ENCODE measurements at places on chromosomes 5 and 9.

DNA sequence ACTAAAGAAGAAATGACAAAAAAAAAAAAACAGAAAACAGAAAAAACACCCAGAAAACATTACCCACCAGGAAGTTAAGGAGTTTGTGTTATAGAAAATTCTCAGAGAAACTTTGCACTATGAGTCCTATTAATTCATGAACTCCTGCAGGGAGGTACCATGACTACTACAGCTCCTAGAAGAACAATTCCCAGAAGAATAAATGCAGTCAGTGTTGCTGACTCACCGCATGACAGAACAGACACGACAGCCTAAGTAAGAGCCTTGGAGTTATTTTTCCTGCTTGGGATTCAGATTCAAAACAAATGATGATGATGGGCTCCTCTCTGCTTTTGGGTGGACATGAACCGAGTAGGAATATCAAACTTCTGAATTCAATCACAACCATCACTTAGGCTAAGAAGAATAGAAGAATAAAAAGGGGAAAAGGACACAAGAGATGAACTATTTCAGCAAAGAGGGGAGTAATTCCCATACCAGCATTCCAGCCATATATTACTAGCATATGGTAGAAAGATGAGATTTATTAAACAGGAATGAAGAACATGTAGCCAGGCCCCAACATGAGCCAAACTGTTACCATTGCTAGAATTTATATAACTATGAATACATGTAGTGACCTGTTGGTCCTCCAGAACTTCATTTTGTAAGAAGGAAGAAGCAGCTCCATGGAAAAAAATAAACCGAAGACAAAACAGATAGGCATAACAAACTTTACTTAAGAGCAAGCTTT, 209.6 kb upstream of the PDE4D start:
- DNase-seq: no peak

DNA sequence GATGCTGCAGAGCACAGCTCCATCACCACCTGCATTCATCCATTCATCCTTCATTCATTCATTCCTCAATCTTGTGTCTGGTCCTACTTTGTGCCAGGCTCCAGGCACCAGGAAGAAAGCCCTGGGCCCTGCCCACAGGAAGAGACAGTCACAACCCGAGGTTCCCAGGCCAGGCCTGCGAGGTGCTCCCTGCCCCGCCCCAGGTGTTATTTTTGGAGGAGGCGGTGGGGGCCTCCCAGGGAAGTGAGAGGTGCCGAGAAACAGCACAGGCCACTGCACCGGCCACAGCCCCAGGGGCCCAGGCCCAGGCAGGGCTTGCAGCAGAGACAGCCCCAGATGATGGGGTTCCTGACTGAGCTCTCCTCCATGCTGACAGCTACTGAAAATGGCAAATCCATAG, 33.4 kb downstream of the VAV2 start:
- no peak for DNase-seq

DNA sequence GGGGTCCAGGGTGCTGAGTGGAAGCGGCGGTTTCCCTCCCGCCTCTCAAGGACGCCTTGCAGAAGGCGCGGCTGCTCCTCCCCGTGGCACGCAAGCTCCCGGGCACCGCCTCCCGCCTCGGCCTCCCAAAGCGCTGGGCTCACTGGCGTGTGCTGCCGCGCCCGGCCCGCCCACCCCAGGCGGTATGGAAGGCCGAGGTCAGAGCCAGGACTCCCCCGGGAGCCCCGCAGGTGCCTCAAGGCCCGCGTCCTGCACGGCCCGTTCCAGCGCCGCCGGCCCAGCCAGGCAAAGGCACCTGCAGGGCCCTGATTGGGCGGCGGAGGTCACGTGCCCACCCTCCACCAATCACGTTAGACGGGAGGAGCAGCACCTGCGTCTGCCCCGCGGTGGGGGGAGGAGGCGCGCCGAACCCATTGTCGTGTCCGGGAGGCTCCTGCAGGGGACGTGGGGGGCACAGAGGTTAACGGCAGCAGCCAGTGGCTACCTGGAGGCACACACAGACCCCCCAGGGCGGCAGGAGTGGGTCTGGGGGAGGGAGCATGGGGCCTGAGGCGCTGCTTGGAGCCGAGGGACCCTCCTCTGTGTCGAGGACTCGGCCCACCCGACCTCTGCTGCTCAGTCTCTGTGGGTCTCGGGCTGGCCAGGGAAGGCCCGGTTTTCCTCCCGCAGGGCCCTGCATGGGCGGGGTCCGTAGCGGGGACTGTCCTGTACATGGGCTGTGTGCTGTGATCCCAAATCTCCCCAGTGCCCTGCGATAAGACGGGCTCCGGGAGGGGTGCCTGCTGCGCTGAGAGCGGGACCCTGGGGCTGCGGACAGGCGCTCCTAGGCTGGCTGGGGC, 2.0 kb upstream of the LCN12 start:
- peak; percentile 99 for DNase-seq

GRCh38 chr5:41176952-41177351, 36.4 kb downstream of the C6 start:
- DNase-seq: no peak

GRCh38 chr5:156893517-156893916, 43.4 kb downstream of the PPP1R2B start:
- peak; percentile 35 for DNase-seq

DNA sequence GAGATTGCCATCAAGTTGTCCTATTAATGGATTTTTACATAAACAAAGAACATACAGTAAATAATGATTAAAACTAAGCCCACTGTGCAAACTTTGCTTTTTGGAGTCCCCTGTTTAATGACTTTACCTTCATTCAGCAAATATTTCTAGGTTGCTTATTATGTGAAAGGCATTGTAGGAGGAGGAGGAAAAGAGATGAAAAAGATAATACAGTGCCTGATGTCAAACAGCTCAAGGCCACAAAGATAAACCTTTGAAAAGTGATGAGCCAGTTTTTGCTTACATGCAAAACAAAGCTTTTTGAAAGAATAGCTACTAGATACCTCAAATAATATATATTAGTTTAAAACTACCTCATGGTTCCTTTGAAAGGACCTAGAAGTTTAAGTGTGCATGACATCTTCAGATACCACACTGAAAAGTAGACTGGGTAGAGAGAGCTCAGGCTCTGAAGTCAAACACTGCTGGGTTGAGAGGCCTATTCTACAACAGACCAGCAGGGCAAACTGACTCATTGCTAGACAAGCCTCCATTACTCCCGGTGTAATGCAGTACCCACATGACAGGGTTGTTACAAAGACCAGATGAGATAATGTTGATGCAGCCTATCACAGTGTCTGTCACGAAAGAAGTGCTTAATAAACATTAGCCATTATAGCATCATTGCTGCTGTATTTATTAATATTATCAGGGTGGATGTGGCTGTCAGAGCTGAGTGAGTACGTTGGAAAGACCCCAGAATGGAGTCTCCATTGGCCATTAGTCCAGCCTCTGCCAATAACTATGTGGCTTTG, 11.8 kb downstream of the DEPDC1B start:
- DNase-seq: peak; percentile 16

GRCh38 chr5:111580956-111581355, 68.6 kb upstream of the STARD4 start:
- no peak for DNase-seq

DNA sequence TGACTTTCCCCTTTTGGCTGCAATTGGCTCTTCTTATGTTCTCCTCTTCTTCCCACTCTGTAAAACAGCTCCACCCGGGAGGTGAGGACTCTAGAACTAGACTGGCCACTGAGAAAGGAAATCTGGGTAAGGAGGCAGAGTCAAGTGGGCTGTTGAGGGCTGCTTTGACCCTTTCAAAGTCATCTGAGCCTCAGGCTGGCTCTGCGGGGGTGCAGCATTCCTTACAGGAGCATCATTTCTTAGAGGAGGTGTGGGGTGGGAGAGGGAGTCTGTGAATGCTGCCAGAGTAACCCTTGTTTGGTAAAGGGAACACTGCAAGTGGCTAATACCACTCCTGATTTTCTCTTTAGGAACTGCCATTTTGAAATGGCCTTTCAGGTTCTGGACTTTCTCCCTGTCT, 377.7 kb upstream of the SMARCA2 start:
- DNase-seq: no peak

GRCh38 chr5:133396814-133397213, 215.5 kb downstream of the FSTL4 start:
- no peak for DNase-seq

DNA sequence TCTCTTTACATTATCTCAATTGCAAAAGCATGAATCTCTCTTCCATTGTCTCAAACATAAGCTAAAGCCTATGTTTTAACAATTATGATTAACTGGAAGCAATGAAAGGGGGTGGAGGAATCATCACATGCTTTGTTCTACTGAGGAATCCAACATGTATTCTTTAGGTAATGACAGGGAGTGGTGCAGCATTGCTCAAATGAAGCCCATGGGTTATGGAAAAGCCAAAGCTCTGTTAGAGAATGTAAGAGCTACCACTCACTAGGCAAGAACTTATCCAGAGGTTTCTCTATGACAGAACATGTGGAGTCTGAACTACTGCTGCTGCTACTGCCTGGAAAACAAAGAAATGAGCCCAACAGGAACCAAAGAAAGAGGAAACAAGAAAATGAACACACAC, 28.7 kb downstream of the KIF3A start:
- no peak for DNase-seq

- no peak for DNase-seq
These were observed 240.3 kb upstream of the NREP start for GRCh38 chr5:111997308-111997707.

DNA sequence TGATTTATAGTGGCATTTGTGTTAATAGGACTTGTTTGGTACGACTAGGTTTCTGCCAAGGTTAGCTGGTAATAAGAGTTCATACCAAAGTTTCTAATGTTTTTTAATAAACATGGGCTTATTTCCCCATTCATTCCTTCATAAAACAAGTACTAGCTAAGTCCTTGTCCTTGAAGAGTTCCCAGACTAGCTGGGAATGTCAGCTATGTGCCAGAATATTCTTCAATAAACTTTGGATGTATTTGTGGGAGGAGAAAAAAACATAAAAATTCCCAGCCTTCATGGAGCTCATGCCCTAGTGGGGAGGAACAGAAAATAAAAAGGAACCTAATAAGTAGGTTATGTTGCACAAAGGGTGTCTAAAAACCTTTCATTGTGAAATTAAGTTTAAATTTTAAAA, 176.9 kb downstream of the DENND1A start:
- no peak for DNase-seq

DNA sequence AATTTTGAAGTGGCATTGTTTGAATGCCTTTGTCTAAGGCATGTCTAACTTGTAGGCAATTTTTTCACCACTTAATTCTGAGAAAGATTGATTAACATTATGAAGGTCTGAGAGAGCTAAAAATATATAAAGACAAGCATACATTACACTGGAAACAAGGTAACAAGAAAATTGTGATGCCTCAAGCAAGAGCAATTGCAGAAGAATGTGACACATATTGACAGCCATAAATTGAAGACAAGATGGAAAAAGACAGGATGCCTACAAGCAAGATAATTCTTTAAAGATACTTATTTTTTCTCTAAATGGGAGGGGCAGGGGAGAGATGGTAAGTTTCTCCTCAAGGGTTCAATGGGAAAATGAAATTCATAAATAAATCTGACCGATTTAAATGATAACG, 103.1 kb upstream of the CYLC2 start:
- no peak for DNase-seq

DNA sequence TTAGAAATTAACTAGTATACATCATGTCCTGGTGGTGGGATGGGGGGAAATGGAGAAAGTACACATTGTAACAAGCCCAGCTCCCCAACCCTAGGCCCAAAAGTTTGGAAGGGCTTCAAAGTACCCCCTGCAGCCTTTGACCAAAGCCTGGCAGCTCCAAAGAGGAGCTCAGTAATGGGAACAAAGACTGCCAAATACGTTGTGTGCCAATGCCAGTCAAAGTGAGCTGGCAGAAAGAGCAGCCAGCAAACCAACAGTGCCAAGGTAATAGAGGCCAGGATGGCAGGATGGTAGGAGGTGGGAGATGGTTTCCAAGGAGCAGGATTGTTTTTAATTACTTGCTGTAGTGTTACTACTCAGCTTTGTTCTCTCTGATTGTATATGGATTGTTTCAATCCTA, 248.3 kb downstream of the COX7C start:
- no peak for DNase-seq

DNA sequence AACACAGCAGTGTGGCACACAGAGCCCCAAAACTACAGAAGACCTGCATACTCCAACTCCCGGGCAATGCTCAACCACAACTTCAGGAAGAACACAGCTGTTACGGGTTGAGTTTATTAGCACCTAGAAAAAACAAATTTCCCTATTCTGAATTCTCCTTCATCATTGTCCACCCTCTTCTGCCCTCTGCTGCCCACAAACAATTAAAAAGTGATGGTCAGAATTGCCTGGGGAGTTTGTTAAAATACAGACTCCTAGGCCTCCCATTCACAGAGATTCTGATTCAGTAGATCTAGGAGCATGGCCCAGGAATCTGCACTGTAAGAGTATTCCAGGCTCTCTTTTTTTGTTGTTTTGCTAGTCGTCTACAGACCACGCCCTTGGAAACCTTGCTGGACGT, 310.6 kb downstream of the NDUFS4 start:
- DNase-seq: no peak

DNA sequence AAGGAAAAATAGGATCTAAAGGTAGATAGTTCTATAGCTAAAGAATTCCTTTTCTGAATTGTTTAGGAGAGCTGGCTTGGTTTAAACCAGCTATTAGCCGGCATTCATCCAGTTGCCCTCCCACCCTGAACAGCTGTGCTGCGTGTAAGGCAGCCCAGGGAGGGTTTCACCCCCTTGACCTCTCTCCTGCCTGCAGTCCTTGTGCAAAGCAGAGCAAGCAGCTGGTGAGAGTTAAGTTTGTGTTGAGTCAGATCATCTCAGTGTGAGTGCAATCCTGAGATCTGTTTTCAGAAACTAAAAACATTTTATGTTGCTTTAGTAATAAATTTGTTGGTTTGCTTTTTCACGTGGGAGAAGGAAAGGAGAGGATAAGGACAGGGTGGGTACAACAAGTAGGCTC, 13.0 kb downstream of the SLC25A25 start:
- peak; percentile 89 for DNase-seq

- no peak for DNase-seq
These were observed 114.8 kb upstream of the ANKH start for GRCh38 chr5:14986413-14986812.
